ENCODE measurements at places on chromosomes 16 and 17.

DNA sequence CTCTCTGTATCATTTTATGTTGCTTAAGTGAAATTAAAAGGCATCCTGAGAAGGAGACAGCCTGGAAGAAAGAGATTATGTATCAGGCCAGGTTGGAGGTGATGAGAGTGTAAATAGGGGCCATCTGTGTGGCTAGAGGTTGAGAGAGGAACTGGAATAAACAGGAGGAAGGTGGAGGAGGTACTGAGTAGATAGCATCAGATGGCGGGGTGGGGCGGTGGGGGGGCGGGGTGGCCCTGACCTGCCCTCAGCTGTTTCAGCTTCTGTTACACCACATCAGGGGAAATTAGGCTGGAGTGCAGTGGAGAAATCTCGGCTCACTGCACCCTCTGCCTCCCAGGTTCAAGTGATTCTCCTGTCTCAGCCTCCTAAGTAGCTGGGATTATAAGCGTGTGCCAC lies 6.9 kb upstream of the KCNG4 start:
- DNase-seq, result no peak

DNA sequence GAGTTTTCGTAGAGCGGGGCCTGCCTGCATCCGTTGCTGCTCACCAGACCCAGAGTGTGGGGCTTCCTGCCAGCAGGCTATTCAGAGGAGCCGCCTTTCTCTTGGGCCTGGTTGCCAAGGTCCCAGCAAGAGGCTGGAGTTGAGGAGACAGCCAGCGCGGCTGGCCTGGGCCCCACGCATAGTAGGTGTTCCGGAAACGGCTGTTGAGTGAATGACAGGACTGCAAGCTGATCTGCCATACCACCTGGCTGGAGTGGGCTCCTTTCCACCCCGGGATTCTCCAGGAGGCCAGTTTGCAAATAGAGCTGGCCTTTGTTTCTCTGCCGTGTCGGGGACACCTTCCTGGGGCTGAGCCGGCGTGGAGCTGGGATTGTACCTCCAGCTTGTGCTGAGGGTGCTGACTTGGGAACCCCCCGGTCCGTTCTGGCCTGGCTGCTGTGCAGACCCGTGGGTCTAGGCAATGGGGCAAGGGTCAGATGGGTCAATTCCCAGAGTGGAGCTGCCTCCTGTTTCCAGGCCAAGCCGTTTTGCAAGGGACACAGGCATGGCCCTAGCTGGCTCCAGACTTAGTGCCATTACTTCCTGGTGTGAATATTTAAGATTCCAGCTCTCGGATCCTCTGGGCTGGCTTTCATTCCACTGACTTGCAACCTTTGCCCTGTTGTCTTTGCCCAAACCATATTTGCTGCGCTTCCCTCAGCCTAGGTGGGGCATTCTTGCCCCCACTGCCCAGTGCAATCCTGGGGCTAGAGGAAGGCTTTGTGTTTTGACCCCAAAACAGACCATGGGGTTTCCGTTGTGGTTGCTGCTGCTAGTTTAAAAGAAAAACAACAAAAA lies 68.8 kb downstream of the CMIP start:
- DNase-seq, result peak; percentile 76

- DNase-seq, result no peak
These were observed 43.5 kb downstream of the TBX21 start for GRCh38 chr17:47776330-47777197.

DNA sequence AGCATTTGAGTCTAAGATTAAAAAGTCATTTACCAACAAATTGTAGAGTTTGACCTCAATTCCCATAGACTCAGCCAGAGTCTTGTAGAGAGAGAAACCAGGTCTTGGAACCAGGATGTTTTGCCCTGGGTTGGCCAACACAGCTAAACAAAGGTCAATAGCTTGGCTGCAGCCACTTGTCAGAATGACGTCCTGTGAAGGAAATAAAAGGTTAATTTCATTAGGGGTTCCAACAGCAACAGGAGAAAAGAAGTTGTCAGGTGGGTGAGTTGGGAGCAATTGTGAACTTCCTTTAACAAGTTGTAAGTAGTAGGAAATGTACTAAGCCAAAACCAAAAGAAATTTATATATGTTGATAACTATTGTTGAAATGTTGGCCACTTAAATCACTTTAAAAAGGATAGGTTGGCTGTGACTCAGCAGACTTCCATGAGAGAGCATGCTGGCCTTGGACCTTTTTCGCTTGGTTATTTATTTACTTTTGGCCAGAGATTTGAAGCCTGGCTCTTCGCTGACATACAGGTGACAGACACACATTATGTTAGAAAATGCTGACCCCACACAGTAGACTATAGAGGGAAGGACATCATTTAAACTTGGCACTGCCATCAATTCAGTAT lies 4.3 kb downstream of the TAT start:
- DNase-seq, result no peak

GRCh38 chr17:6019959-6020358 lies 50.2 kb upstream of the WSCD1 start:
- no peak for DNase-seq

DNA sequence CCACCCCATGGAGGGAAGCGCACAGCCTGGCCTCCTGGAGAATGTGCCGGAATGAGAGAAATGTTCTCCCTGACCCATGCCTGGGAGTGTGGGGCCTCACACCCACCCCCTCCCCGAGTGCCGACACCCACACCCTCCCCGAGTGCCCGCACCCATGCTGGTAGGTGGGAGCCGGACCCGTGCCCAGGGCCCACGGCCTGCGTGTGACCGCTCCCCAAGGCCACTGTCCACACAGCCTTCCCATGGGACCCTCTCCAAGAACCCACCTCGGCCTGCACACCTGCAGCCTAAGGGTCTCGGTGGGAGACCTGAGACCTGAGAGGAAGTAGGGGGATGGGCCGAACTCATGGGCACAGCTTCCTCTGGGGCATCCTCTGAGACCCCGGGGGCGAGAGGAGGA lies 3.3 kb upstream of the PVALEF start:
- no peak for DNase-seq

DNA sequence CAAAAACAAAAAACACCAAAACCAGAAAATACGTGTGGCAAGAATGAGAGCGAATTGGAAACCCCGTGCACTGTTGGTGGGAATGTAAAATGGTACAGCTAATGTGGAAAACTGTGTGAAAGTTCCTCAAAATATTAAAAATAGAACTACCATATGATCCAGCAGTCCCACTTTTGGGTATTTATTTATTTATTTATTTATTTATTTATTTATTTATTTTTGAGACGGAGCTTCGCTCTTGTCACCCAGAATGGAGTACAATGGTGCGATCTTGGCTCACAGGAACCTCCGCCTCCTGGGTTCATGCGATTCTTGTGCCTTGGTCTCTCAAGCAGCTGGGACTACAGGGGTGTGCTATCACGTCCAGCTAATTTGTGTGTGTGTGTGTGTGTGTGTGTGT lies 29.5 kb upstream of the MAPK3 start:
- no peak for DNase-seq

DNA sequence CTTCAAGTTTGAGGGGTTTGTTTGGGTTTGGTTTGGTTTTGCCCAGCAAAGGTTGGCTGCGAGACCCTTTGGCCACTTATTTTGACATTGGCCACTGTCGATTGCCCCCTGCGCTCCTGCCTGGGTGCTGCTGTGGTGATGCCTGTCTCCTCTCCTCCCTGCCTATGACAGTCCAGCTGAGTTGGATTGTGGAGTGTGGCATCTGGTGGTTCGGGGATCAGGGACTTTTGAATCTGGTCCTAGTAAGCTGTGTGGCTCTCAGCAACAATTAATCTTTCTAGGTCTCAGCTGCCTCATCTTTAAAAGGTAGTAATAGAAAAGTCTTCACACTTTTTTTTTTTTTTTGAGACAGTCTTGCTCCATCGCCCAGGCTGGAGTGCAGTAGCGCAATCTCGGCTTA lies 27.1 kb downstream of the CDK5RAP3 start:
- DNase-seq, result no peak

DNA sequence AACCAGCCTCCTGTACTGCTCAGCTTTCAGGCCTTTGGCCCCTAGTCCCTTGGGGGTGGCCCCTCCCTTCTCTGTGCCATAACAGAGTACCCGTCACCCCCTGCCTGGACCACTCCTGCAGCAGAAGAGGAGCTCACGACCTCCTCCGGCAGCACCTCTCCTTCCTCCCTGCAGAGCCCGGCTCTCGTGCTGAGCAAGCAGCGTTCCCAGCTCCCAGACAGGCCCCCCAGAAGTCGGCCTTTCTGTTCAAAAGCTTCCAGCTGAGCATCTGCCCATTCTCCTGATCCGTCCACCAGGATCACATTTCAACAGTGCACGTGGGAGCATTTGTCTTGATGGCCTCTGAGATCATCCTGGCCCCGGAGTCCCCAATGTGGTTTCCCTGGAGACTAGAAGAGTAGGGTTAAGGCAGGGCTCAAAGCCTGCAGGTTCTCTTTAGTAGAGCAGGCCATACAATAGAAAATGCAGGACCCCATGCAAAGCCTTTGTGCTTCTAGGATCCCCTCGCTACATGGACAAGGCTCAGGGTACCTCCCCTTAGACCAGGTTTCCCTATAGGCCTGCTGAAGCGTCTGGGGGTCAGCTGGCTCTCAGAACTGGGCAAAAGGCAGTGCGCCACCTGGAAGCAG lies 35.6 kb downstream of the NLRC3 start:
- DNase-seq, result no peak

DNA sequence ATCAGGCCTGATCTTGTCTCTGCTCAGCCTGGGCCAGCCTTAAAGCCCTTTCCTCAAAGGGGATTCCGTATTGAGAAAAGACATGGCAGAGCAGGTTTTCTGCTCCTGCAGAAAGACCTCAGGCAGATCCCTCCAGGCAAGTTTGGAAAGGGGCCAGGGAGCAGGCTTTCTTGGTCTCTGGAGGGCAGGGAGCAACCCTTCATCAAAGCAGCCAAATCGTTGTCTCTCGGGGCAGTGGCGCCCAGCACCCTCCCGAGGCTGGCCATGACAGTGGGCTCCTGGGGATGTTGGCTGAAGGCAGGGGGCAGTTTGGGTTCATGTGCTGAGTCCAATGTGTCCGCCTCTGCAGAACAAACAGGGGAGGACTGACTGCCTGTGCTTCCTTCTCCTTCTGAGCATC lies 168.4 kb upstream of the WSCD1 start:
- DNase-seq, result no peak

DNA sequence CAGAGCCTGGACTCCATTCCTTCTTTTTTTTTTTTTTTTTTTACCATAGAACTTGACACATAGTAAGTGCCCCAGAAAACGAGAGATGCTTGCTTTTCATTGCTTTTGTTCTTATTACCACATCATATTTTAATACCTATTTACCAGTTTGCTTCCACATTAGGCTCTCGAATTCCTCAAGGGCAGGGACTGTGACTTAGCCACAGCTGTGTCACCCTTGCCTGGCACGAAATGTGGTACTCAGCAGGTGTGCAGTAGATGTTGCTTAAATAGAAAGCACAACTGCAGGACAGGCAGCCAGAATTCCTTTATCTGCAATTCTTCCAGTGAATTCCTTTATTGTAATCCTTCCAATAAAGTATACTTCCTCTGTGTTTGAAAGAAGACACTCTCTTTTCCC lies 393.0 kb downstream of the HAPSTR1 start:
- no peak for DNase-seq

DNA sequence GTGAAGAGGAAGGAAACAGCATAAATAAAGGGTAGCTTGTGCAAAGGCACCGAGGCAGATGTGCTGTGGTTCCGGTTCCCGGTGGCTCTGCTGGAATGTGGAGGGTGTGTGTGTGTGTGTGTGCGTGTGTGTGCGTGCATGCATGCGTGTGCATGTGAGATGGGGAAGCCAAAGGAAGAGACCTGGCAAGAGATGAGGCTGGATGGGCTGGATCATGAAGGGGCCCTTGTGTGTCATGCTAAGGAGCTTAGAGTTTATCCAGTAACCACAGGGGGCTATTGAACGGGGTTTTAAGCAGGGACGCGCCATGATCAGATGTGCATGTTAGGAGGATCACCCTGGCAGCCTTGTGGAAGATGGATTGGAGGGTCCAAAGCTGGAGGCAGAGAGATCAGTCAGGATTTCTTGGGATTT lies 8.3 kb downstream of the WSCD1 start:
- no peak for DNase-seq

- peak; percentile 66 for DNase-seq
These were observed 488 bp downstream of the TFAP4 start for GRCh38 chr16:4272114-4272956.

- no peak for DNase-seq
These were observed 31.7 kb downstream of the CRISPLD2 start for GRCh38 chr16:84851192-84852127.

GRCh38 chr17:83037084-83037873 lies 42.1 kb upstream of the METRNL start:
- DNase-seq, result no peak

Data from heart right ventricle (tissue), 16 donors.